ENCODE measurements at places on chromosomes 3 and 15.

GRCh38 chr3:129313415-129313664 lies 34.7 kb downstream of the HMCES start:
- DNase-seq: no peak

DNA sequence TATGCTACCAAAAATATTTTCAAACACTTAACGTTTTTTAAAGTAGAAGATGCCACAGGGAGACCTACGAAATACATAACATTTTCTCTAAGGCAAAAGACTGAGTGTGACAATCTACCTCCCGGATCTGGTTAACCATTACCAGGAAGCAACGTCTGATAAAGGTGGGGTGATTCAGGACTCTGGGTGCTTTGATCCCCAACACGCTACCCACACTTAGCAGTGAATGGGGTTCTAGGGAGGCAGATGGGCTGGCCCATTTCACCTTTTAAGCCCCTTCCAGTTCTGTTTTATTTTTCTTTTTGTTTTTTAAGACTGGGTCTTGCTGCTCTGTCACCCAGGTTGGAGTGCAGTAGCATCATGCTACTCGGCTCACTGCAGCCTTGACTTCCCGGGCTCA lies 39.5 kb downstream of the EIF4E3 start:
- no peak for DNase-seq

GRCh38 chr3:124234852-124235252 lies 242.9 kb upstream of the ROPN1 start:
- DNase-seq: no peak

GRCh38 chr3:148528024-148528423 lies 169.7 kb upstream of the AGTR1 start:
- no peak for DNase-seq

GRCh38 chr3:139827833-139828232 lies 107.2 kb upstream of the CLSTN2 start:
- DNase-seq: no peak

- DNase-seq: no peak
These were observed 1.4 kb upstream of the ST3GAL6 start for GRCh38 chr3:98761643-98762229.

Measured in NCI-H2081 (cell line).